ENCODE measurements at places on chromosomes 7 and 10.

- DNase-seq = no peak
These were observed 66.9 kb downstream of the FAM53B start for GRCh38 chr10:124677293-124677699.

GRCh38 chr10:132065491-132066105 is at the start of gene JAKMIP3:
Gene JAKMIP3 (plus strand): TSS chr10:132065946. CDS start chr10:132104809, 38,863 bp downstream.
- DNase-seq = no peak

GRCh38 chr10:58143944-58144343 is 123.8 kb downstream of the IPMK start:
- DNase-seq = no peak

DNA sequence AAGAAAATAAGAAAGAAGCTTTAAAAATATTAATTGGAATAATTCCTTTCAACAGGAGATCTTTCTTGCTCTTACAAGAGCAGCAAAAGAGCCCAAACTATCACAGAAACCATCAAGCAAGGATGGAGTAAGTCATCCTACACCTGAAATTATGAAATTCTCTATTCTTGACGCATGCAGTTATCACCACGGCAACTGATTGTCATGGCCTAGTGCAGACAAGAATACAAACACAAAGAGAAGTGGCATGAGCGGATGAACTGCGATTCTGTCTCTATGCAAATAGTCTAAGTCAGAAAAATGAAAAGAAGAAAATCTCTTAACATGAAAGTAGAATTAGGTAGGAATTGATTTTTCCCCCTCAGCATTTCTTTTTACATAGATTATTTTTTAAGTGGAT is 54.8 kb upstream of the SLC35B4 start:
- no peak for DNase-seq

GRCh38 chr7:11155883-11156282 is 182.2 kb downstream of the PHF14 start:
- DNase-seq = no peak

DNA sequence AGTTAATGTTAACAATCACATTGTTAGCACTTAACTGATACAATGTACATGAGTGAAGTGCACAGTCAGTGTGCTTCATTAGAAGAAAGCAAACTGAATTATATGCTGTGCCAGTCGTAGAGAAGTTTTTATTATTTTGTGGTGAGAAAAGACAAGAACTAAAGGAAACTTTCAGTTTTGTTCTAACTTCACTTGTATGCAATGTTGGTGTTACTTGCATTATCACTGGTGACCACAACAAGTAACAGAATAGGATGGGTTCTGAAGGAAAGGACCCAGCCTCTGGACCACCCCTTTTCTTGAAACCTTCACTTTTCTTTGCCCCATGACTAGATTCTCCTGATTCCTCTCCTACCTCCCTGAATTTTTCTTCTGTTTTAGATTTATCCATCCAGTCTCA is 123.3 kb upstream of the GAD2 start:
- DNase-seq = no peak

GRCh38 chr10:13589316-13589715 is 2.6 kb downstream of the PRPF18 start:
- DNase-seq = no peak

DNA sequence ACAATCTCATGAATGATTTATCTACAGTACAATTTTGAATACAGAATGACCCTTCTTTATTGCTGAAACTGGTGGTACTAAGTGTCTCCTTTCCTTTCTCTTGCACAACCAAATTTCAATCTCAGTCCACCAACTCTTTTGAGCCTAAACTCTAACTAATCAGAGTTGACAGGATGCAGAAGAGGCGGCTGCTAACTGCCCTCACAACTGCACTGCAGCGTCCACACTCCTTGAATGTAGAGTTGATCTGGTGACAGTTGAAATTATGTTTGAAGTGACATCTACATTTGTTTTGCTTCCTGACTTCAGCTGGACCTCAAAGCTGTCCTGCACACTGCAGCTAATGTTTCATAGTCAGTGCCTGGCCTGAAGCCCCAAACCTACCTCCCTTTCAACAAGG is 139.6 kb downstream of the ZMYND11 start:
- no peak for DNase-seq

DNA sequence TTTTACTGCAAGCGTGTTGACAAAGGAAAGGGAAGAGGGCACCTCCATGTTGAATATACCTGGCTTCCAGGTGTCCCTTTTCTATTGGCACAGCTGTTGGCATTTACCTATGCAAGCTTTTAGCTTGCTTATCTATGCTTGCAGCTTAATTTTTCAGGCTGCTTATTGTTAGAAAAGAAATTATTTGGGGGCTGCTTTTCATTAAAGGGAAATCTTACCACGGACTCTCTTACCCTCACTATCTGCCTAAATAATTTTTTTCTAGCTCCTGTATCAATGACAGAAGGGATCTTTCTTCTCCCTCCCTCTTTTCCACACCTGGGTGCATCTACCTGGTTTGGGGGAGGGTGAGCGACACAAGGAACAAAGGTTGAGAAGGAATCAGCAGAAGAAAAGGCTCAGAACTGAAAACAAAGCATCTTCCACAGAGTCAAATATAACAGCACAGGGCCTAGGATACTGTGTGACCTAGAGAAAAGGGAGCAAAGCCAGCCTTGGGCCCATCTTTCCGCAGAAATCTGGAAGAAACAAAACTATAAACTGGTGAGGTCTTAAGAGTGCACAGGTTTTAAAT is 15.2 kb upstream of the GJC3 start:
- no peak for DNase-seq

DNA sequence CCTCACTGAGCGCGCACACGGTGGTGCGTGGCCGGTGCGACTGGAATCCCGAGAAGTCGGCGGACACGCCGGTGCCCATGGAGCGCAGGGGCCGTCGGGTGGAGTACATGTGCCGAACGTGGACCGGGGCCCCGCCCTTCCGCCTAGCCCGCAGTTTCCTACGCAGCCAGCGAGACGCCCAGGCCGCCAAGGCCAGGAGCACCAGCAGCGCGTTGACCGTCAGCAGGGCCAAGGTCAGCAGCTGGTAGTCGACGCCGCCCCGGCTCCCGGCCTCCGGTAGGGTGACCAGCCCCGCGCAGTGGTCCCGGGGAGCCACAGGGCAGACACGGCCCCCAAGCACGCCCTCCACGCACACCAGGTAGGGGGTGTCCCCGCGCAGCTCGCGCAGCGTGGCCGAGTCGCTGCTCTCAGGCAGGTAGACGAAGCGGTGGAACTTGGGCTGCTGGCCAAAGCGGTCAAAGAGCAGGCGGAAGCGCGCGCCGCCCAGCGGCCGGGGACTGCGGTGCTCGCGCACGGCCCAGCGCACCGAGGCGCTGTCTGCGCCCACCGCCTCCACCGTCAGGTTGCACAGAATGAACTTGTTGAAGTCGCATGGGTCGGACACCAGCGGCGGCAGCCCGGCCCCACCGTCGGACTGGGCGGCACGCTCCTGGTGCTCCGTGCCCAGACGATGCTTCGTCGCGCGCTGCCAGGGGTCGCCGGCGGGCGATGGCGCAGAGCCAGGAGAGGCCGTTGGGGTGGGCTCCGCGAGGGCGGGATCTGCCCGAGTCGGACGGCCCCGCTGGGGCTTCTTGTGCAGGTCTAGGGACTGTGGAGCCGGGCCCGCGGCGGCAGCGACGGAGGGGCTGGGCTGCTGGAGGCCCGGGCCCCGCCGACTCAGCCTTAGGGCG is 2.2 kb downstream of the TRIL start:
- no peak for DNase-seq

- DNase-seq = no peak
These were observed 369.6 kb downstream of the AUTS2 start for GRCh38 chr7:69967689-69968450.

GRCh38 chr7:11604505-11604904 is 227.5 kb downstream of the THSD7A start:
- DNase-seq = no peak

DNA sequence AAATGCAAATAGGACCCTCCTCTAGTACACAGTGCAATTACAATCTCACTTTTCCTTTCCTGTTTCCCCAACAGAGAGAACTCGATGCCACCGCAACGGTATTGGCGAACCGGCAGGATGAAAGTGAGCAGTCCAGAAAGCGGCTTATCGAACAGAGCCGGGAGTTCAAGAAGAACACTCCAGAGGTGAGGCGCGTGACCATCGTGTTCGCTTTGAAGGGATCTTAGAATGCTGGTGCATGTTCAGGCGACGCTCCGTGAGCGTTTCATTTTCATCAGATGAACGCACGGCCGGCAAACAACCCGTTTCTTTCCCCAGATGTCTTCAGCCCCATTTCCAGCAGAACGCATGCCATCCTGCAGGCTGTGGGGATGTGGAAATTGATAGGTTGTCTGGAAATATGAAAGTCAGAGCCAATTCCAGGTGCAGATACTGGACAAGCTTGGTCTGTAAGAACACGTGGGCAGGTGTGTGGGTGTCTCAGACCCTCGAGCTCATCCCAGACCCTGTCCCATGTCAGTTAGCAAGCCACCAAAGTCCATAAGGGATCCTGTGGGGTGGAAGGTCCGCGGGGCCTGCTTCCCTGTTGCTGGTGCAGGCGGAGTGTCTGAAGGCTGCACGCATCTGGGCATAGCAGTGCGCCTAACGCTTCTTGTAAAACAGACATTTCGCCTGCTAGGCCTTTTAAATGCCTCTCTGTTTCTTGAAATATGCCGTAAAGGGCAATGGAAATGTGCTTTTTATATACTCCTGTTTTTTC is 98.8 kb downstream of the CUX1 start:
- no peak for DNase-seq

DNA sequence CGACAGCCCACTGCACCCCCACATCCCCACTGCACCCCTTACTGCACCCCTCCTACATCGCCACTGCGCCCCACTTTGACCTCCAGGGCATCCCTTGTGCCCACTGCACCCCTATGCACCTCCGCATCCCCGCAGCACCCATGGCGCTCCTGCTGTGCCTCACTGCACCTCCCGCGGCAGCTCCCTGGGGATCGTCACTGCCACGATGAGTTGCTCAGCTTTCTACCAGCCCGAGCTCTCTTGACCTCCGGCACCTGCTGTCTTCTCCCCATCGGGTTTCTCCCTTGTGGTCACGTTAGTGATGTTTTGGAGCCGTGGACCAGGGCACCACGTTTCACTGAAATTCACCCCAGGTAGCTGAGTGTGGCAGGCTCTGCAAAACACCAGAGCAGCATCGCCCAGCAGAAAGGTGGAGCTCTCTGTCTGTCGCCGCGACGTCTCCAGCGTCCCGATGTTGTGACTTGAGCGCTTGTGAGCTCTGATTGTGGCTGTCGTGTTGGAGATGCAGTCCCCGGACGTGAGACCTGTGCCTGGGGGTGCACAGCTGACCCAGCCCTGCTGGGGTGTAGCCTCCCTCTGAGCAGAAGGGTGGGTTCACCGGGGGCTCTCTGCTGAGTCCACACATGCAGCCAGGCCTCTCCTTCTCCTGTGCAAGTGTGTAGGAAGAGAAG is 147.7 kb downstream of the DNAJB6 start:
- no peak for DNase-seq

DNA sequence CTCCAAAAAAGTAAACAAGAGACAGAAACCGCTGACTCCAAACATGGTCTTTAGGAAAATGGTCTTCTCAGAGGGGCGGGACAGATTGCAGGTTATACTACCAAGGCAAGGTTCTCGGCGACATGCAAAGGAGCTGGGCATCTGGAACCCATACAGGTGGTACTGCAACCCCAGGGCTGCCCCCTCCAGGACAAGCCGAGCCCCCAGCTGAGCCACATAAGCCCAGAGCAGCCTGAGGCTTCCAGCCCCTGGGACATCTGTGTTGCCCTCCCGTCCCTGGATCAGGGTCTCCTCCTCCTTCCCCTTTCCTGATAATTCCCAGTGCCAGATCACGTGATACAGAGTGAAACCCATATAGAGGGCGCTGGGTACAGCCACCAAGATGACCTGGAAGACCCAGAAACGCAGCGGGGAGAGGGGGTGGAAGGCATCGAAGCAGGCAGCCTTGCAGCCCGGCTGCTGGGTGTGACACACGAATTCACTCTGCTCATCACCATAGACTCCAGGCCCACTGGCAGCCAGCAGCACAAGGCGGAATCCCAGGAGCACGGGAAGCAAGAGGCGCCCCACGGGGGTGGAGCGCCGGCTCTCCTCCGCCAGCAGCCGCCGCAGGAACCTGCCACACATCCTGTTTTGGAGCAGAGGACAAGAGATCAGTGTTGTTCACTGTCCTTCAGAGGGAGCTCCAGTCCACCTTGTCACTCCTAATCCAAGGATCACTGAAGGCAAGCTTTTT is at the start of gene GJC3:
Gene GJC3 (minus strand): TSS at position 627 of the 736 bp plus-strand sequence. CDS start 0 bp downstream, at position 627.
- no peak for DNase-seq

DNA sequence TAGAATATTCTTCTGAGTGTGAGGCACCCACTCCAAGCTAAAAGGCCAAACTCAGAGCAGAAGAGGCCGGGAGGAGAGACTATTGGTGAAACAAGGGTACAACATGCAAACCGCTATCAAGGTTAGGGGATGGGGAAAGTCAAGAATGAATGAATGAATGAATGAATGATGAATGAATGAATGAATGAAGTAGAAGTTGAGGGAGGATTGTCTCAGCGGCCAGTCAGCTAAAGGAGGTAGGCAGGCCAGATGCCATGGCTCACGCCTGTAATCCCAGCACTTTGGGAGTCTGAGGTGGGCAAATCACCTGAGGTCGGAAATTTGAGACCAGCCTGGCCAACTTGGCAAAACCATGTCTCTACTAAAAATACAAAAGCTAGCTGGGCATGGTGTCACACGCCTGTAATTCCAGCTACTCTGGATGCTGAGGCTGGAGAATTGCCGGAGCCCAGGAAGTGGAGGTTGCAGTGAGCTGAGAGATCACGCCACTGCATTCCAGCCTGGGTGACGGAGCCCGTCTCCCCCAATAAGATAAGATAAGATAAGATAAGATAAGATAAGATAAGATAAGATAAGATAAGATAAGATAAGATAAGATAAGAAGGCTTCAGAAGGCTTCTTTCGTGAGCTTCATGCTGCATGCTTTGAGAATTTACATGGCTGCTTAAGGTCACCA is 250.8 kb downstream of the CCDC3 start:
- no peak for DNase-seq

GRCh38 chr10:79601939-79602338 is 8.8 kb upstream of the SFTPA1 start:
- no peak for DNase-seq

DNA sequence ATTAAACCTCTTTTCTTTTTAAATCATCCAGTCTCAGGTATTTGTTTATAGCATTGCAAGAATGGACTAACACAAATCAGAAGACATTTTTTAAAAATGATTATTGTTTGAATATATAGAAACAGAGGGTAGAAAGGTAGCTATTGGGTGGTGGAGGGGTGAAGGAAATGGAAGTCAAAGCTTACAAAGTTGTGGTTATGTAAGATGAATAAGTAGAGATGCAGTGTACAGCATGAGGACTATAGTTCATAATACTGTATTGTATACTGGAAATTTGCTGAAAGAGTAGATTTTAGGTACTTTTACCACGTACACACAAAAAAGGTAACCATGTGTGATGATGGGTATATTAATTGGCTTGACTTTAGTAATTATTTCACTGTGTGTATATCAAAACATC is 144.0 kb upstream of the FAM3C start:
- no peak for DNase-seq
